RPMI7951 (cell line): ENCODE measurements at places on chromosomes 13 and 19.

DNA sequence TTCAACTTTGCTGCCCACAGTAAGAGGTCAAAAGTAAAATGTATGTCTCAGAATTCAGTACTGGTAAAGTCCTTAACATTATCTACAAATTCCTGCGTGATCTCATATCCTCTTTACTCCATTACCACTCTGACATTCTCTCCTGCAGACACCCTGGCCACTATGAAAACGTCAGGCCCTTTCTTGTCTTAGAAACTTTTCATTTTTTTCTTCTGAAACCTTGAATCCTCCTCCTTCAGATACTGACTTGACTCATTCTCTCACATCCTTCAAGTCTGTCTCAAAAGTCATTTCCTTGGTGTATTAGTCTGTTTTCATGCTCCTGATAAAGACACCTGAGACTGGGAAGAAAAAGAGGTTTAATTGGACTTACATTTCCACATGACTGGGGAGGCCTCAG is 262.3 kb downstream of the POU4F1 start:
- no peak for DNase-seq

DNA sequence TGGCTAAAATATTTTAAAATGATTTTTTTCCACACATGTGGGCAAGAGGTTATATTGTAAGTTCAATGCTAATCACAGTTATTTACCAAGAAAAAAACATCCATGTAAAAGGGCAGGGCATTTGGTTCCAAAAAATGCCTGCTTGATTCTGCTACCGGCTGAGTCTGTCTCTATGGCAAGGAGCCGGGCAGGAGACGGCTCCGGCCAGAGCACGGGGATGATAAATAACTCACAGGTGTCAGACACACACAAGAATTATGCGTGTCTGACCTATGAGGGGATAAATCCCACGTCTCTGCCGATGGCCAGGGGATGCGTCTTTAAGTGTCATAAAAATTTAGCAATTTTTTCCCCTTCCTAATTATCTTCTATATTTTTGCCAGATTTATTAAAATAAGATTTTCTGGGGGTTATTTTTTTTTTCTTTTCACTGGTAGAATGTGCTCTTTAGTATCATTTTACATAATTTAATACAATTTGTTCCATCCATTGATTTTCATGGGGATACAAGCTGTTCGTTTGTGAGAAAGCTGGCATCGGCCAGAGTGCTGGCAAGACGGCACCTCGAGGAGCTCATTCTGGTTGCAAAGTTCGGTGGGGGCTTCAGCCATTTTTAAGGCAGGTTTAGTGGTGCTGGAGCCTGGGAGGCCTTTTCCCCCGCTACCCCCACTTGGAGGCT is 253.9 kb downstream of the ZNF536 start:
- DNase-seq = no peak

GRCh38 chr19:45468803-45469131 is 971 bp downstream of the FOSB start:
- DNase-seq = no peak

GRCh38 chr13:22837980-22838647 is 342.7 kb upstream of the SGCG start:
- DNase-seq = no peak

- peak; percentile 62 for DNase-seq
These were observed 62.1 kb downstream of the DGKH start for GRCh38 chr13:42110410-42111155.

GRCh38 chr13:95650696-95651095 is 6.2 kb upstream of the DZIP1 start:
- DNase-seq = no peak

DNA sequence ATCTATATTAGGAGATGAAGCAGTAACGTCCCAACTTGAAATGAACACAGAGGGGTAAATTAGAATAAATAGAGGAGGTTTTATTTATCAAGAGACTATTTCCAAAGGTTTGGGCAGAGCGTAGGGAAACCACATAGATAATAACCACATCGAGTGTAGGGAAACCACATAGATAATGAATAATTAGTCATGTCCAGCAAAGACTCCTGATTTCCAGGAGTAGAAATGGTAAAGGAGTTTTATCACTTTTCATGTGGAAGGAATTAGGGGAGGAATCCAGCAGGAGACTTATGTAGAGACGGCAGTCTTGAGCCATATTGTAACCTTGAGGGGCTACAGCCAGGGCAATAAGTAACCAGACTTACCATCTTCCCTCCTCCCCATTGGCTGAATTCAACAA is 136.3 kb upstream of the CSNK1A1L start:
- DNase-seq = peak; percentile 64

DNA sequence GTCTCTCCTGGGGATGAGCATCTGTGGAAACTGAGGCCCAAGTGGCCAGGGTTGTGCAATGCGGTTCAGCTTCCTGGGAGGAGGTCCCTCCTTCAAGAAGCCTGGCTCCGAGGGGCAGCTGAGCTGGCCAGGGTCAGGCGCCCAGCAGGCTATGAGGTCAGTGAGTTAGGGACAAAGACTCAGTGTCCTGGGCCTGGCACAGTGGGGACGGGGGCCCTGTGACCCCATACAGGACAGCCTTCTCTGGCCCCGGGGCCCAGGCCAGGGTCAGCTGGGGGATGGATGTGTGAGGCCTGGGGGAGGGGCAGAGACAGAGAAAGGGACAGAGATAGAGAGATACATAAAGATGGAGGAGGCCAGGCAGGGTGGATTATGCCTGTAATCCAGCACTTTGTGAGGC is 3.0 kb upstream of the IL12RB1 start:
- DNase-seq = no peak

DNA sequence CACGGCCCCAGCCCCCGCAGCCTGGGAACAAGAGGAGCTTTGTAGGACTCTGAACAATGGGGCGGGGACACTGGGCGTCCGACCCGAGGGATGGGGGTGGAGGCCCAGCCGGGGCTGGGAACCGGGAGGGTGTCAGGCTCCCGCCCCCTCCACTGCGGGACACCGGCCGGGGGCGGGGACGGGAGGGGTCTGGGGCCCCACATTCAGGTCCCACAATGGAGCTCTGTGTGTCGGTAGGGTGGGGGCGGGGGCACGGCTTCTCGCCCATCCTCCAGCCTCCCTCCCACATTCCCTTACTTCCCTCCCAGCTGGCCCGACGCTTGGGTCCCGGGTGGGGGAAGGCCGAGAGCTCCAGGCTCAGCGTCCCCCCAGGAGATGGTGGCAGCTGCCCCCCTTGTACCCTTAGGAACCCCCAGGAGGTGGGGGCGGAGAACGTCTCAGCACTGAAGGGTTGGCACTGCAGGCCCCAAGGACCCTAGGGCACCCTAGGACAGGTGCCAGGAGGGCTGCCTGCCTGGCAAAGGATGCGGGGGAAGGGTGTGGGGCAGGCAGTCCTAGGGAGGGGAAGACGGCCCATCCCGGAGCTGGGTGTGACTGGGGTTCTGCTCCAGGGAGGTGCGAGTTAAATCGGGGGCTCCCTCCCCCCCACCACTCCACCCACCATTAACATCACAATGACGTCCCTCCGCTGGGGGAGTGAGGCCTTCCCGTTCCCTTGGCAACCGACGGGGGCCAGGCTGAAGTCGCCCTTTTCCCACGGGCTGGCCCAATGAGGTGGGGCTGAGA is 5.3 kb downstream of the TTYH1 start:
- DNase-seq = no peak

DNA sequence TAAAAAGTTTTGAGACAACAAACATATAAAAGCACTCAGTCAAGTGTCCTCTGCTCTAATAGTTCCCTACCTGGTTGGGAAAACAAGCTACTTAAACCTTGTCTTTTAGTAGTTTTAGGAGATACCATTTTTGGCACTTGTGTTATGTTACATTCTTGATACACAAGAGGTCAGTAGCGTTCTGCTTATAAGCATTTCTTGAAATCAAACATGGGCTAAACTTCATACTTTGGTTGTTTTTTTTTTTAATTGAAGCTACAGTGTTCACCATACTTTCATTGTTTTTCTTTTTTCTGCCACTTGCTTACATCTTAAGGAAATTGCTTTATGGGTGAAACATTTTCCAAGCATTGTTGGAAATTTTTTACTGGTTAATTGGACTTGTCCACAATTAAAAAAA is 12.9 kb downstream of the NHLRC3 start:
- DNase-seq = peak; percentile 33

DNA sequence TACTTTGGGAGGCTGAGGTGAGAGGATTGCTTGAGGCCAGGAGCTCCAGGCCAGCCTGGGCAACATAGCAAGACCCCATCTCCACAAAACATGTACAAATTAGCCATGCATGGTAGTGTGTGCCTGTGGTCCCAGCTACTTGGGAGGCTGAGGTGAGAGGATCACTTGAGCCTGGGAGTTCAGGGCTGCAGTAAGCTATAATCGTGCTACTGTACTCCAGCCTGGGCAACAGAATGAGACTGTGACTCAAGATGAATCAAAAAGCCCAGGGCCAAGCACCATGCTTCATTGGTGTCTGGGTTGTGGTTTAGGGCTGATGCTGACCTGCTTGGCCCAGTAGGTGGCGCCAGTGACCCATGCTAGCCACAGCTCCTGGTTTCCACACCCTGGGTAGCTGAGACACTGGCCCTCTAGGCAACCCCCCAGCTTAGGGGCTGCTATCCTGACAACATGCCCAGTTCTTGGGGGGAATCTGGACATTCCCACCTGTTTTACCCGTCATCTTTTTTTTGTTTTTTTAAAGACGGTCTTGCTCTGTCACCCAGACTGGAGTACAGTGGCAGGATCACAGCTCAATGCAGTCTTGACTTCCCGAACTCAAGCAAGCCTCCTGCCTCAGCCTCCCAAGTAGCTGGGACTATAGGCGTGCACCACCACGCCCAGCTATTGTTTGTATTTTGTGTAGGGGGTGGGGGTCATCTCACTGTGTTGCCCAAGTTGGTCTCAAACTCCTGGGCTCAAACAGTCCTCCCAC is 5.5 kb downstream of the CCDC124 start:
- peak; percentile 89 for DNase-seq

DNA sequence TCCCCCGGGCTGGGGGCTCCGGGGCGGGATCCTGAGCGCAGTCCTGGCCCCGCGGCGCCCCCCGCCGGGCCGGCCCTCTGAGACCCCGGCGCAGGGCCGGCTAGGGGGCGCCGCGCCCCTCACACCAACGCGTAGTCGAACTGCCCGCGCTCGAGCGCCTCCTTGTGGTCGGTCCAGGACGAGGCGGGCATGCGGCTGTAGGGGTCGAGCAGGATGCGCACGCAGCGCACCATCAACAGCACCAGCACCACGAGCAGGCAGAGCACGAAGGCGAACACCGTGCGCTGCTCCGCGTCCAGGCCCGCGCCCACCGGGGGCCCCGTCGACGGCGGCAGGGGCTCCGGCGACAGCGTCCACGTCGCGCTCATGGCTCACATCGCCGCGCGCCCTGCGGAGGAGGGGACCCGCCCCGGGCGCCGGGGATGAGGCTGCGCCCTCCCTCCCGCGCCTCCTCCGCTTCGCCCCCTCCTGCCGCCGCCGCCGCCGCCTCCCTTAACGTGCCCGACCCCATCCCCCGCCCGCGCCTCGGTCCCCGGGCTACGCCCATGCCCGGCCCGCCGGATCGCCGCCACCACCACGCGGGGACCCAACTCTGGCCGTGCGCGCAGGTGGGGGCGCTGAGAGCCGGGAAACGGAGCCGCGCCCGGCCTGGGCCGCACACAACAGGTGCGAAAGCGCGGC is 624 bp downstream of the CTXN1 start:
- peak; percentile 59 for DNase-seq

GRCh38 chr19:45439569-45440258 is 16.0 kb upstream of the ERCC1 start:
- DNase-seq = peak; percentile 88

DNA sequence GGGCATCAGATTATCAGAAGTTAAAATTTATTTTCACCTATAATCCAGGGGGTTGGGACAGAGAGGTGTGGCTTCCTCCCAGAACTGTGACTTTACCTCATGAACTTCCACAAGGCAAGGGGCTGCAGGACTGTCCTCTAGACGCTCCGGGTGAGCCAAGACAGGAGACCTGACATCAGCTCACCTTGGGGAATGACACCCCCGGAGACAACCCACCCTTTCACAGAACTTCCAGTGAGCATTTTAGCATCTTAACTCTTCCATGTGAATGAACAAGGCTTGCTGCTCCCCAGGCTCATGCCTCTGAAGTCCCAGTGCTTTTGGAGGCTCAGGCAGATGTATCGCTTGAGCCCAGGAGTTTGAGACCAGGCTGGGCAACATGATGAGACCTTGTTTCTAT is 29.4 kb upstream of the TFDP1 start:
- no peak for DNase-seq

DNA sequence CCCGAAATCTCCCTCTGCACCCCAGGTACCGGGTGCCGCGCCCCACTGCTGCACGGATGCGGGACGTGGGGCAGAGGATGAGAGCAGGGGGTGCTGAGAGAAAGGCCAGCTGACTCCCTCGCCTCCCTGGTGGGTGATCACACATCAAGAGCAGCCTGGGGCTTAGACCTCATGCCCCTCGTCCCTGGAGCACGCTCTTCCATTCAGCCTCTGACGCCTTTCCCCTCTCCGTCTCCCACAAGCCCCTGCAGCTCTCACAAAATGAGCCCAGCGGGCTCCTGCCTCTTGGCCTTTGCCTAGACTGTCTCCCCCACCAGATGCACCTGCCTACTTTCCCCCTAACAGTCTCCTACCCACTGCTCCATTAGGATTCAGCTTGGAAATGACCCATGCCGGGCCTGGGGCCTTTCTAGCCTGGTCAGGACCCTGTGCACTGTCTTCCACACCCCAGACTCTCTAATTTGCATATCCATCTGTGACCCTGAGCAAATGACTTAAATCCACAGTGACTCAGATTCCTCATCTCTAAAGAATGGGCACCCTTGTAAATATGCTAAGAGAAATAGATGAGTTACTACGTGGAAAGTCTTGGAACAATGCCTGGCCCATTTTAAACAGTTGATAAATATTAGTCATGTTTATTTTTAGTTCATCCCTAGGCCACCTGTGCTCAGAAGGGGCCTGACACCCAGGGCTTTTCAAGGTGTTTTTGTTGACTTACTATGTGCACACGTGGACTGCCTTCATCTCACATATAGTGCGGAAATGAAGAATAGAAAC is 582 bp upstream of the PTPRH start:
- DNase-seq = peak; percentile 95

DNA sequence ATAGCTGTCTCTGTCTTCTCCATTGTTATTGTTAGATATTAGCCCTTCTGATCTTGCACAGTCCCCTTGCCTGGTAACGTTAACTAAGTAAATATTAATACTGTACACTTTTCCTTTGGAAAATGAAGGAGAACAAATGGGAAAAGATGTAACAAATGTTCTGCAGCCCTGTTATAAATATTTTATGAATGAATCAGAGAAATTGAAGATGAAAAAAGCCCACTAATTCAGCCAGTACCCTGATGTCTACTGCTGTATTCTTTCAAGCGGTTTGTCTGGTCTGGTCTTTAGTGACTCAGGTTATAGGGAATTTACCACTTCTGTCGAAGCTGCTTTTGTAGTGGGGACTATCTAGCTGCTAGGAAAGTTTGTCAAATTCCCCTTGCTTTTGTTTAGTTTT is 121.0 kb downstream of the COG6 start:
- DNase-seq = peak; percentile 84

DNA sequence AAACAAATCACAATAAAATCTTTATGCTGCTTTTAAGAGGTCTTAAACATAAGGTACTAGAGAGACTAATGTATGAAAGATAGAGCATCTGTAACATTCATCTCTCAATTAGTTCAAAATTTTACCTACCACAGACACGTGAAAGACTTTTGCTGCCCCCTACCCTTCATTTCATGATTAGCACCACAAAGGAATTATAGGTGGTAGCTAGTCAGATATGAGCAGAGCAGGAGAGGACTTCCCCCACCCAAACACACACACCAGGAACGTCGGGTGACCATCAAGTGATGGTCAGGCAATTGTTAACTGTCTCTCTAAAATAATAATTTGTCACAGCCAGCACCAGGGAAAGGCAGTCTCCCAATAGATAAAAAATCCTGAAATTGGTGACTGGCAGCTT is 1531.7 kb upstream of the SPRY2 start:
- no peak for DNase-seq

GRCh38 chr13:49060678-49061387 is 85.1 kb downstream of the FNDC3A start:
- no peak for DNase-seq
